Bronchial epithelial cell (primary cell): ENCODE measurements at places on chromosomes 6 and 20. TPM values are rescaled to one million over a fixed set of nuclear protein-coding genes. Genes with fewer than 3 reads are reported as not detected.

SCAND1 gene
- total RNA-seq, result 31.9 and 34.3 TPM in 2 replicates

FRMD1 gene
- not detected in 2 replicates for total RNA-seq

SPTLC3 gene
- total RNA-seq, result 2.4 and 4.6 TPM in 2 replicates

SLC22A16 gene
- total RNA-seq, result not detected in 2 replicates

PTCRA gene
- not detected in 2 replicates for total RNA-seq

E2F1 gene
- total RNA-seq, result 0.26 and 0.64 TPM in 2 replicates

GGTLC1 gene
- total RNA-seq, result not detected in 2 replicates

KCNG1 gene
- 90.6 and 91.1 TPM in 2 replicates for total RNA-seq
